Fibroblast of the aortic adventitia (primary cell): ENCODE measurements at places on chromosomes 16 and 17. TPM values are rescaled to one million over a fixed set of nuclear protein-coding genes. Genes with fewer than 3 reads are reported as not detected.

TSNAXIP1 gene
- total RNA-seq = 0.99 and 1.8 TPM in 2 replicates

EMP2 gene
- 6.8 and 31.1 TPM in 2 replicates for total RNA-seq

- DNase-seq = no peak
These were observed 5.9 kb upstream of the CBLN1 start for GRCh38 chr16:49287572-49287971.

DNA sequence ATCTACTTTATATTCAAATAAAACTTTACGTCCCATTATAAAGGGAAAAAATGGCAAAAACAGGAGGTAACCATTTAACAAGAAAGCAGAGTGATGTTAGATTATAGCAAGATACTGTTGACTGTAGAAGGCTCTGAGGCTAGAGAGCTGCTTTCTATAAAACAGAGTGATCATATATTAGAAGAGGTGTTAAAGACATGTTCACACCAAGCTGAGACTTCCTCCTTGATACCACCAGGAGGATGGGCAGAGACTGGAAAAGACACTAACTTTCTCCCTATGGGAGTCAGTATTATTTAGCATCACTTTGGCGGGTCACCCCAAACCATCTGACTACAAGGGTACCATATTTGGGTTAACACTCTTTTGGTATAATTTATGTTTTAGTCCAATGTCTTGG lies 687 bp upstream of the CIITA start:
- DNase-seq = no peak

DNA sequence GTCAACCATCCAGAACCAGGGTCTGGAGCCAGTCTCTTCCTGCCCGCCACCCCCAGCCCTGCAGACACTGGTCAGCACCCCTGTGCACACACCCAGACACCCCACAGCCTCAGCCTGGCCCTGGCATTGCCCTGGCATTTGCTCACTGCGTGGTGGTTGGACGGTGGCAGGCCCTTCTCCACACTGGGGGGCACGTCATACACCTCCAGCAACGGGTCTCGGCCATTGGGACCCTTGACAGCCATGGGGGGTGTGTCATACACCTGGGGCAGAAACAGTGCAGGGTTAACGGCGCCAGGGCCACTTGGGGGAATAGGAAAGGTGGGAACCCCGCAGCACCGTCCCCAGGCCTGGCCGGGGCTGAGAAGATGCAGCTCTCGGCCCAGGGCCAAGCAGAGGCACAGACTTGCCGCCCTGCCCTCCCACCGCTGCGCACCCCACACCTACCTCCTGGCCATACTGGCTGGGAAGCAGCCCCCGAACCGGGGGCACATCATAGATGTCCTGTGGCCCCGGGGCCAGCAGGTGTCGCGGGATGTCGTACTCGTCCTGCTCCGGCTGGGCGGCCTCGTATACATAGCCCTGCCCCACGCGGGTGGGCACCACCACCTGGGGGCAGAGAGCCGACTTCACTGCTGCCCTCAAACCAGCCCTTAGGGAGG lies 14.6 kb downstream of the BCAR1 start:
- no peak for DNase-seq

DNA sequence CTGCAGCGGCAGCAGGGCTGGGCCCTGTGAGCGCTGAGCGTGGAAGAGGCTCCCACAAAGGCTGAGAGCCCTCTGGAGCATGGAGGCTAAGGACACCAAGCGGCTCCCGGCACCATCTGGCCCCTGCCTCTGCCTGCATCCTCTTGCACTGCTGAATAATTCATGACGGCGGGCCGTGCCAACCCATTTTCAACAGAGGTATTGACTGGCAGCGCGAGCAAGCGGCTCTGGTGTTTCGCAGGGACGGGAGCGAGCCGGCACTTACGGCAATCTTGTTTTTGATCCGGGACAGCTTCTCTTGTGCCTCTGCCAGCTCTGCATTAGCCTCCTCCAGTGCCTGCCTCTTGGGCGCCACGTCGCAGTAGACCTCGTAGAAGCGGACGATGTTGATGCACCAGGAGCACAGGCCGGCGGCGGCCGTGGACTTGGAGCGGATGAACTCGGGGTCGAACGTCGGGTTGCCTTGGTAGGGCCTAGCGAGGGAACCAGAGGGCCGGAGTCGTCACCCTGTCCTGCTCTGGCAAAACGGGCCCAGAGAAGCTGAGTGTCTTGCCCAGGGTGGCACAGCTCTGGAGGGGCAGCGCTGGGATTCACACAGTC lies 80.4 kb downstream of the PGS1 start:
- DNase-seq = no peak
